ENCODE measurements at places on chromosomes 16 and 17. TPM values are rescaled to one million over a fixed set of nuclear protein-coding genes. Genes with fewer than 3 reads are reported as not detected.

- DNase-seq: no peak
Observed at GRCh38 chr17:77320485-77321256, 179.9 kb downstream of the SEC14L1 start.

DNA sequence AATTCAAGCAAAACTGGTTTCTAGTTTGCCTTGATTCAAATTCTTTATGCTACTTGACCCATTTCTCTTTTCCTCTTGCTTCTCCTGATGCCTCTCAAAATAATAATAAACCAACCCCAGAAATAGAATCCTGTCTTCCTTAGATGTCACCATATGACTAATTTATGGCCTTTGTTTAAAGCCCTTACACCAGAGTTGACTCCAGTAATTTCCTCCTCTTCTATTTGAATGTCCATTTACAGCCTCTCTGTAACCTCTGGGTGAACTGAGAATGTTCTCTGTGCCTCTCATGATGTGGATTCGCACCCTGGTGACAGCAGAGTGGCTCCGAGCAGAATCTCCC lies 31.5 kb downstream of the ZFHX3 start:
- DNase-seq: no peak

- DNase-seq: no peak
Observed at GRCh38 chr17:34067011-34067410, 188.1 kb upstream of the CCL2 start.

DNA sequence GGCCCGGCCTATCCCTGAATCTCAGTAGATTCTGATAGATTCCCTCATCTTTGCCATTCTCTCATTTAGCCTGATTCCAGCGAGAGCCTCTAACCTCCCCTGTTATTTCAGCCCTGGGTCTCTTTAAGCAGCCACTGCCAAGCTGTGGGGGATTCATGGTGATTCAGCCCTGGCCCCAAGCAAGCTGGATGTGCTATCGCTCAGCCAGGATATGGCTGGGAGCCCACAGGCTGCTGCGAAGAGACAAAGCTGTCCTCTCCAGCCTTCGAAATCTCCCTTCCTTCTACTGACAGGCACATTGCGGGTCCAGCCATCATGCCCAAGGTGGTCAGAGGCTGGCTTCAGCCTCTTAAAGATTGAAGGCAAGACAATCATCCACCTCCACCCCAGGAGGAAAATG lies 394.1 kb downstream of the SOX9 start:
- DNase-seq: no peak

DNA sequence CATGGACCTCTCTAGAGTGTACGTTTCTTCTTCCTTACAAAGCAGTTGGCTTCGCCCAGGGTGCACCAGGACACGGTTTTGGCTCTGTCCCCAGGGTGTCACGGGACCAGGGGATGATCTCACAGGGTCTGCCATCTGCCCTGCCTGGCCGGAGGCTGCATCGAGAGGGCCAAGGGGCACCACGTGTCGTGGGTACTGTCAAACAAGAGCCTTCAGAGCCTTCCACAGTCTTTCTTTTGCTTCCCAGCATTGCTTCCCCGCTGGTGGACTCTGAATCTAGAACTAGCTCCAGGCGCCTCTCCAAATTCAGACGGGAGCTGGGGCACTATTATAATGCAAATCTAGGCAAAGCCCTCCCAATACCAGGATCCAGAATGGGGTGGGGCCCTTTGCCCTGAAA lies 47.9 kb downstream of the MAPT start:
- DNase-seq: no peak

DNA sequence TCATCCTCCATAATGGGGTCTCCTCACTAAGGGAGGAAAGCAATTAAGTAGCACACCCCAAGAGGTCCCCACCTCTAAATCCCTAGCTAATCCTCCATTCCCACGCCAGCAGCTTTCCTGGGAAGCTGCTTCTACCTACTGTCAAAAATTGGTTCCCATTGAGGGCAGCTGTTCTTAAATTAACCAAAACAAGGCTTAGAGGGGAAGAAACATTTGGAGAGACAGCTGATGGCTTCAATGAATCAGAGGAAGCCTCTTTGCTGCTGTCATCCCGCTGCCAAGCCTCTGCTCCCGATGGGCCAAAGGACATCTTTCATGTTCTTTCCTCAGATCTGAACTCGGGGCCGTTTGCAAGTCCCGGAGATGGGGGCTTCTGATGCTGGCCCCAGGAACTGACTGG lies 26.6 kb downstream of the AIPL1 start:
- DNase-seq: no peak

DNA sequence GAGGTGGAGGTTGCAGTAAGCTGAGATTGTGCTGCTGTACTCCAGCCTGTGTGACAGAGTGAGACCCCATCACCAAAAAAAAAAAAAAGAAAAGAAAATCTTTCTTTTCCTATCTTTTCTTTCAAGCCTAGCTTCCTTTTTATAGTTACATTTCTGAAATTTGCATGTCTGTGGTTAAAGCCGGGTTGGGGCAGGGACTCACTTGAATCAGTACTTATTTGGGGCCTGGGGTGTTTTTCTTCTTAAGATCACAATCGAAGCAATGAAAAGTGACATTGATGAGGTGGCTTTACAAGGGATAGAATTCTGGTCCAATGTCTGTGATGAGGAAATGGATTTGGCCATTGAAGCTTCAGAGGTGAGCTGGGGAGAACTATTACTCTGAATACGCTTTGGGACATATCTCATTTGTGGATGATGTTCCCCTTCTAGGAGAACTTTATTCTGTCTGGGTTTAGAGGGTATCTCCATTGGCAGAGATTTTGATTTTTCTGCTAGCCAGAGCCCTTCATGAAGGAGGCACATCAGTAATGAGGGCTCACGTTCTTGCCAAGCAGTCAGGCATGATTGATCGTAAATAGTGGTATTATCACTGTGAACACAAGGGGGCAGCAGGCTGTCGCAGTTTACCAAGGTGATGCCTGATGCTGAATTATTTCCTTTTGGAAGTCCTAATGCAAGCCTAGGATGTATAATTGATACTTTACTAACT lies 14.3 kb downstream of the KPNB1 start:
- peak; percentile 32 for DNase-seq

ZG16 gene
- not detected for polyA plus RNA-seq

DRC7 gene
- 3.7 TPM for polyA plus RNA-seq

Measured in left renal cortex interstitium (tissue), 4 donors.